ENCODE measurements at places on chromosomes 2 and 18. TPM values are rescaled to one million over a fixed set of nuclear protein-coding genes. Genes with fewer than 3 reads are reported as not detected.

Gene ABHD1
- total RNA-seq, result 0.50 TPM

Gene HOXD12
- not detected for total RNA-seq

Gene GDF7
- 0.15 TPM for total RNA-seq

Gene SP140L
- total RNA-seq, result 3.0 TPM

Gene PDE1A
- 0.17 TPM for total RNA-seq

Gene MC5R
- total RNA-seq, result not detected

Gene OXER1
- total RNA-seq, result not detected

Gene SOX11
- not detected for total RNA-seq

Gene LINC00305
- not detected for total RNA-seq

Gene REEP1
- total RNA-seq, result 0.89 TPM

Gene KLHL14
- not detected for total RNA-seq

Gene MARCO
- total RNA-seq, result not detected

Gene CHAC2
- 12.1 TPM for total RNA-seq

Gene ACMSD
- not detected for total RNA-seq

Gene DCDC2C
- total RNA-seq, result 0.26 TPM

Gene RNU2-63P
- not detected for total RNA-seq

Gene MEIS1
- 2.4 TPM for total RNA-seq

Gene SERPINB3
- total RNA-seq, result 0.06 TPM

Gene ADAM17
- total RNA-seq, result 37.2 TPM

Gene LHCGR
- total RNA-seq, result not detected

Gene IL18R1
- 1.2 TPM for total RNA-seq

Gene CD207
- total RNA-seq, result 0.07 TPM

Gene OR6B3
- not detected for total RNA-seq

Gene TCF4
- total RNA-seq, result 2.5 TPM

Gene ZNF532
- 26.9 TPM for total RNA-seq

Gene POTEJ
- total RNA-seq, result not detected

Gene SERPINB13
- total RNA-seq, result not detected

Gene FEV
- not detected for total RNA-seq

Gene NCKAP5
- total RNA-seq, result 0.61 TPM

Gene SKA1
- total RNA-seq, result 12.6 TPM
